Occipital lobe (tissue), 3 donors: ENCODE measurements at places on chromosomes 2 and 18. TPM values are rescaled to one million over a fixed set of nuclear protein-coding genes. Genes with fewer than 3 reads are reported as not detected.

DNA sequence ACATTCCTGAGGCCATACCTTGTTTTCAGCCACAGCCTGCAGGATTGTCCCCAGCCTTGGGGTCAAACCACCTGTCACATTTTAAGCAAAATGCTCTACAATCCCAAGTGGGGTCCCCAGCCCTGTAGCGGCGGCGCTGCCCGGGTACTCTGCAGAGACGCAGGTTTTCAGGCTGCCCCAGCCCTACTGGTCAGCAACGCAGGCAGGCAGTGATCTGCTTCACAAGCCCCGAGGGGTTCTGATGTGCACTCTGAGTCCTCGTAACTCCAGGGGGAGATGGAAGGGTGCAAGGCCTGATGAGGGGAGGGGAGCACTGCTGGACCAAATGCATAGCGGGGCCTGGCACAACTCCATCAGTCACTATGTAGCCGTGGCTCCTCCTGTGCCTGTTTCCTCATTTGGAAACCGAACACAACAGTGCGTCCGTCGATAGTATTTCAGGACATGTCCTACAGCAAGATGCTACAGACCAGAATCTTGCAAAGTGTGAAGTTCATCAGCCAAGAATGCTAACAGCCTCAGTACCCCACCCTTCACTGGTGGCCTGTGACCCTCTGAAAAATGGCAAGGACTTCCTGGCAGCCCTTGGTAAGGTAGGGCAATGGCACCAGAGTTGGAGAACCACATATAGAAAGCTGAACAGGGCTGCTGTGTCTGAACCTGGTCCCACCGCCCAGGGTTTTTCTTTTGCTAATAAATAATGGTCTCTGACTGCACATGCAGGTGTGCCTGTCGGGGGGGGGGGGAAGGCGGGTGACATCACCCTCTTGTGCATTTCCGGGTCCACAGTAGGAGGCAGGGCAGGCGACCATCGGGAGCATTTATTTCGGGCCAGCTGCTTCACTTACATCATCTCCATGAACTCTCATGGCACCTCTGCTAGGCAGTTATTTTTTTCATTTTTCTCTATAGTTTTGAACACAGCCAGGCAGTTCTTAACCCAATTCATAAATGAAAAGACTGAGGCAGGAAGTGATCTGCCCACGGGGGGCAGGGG lies 50.6 kb upstream of the TFCP2L1 start:
- no peak for DNase-seq

GRCh38 chr2:96136129-96136720 lies 2.1 kb downstream of the ASTL start:
- no peak for DNase-seq

DNA sequence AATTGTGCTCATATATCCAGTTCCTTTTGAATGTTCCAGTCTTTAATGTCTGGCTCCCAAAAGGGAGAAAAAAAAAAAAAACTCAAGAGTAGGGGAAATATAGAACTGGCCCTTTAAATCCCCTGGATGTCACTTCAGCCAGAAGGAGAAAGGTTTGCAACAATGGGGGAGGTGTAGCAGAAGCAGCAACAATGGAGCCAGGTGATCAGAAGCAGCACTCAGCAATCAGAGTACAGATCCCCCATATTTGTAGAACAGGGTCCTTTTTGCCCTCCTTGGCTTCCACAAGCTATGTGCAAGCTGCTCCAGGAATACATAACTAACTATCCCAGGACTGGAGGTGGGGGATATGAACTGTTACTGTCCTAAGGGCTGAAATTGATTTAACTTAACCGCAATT lies 25.8 kb upstream of the ZNF397 start:
- no peak for DNase-seq

Gene TUBA4A
- total RNA-seq: 2.7 TPM

DNA sequence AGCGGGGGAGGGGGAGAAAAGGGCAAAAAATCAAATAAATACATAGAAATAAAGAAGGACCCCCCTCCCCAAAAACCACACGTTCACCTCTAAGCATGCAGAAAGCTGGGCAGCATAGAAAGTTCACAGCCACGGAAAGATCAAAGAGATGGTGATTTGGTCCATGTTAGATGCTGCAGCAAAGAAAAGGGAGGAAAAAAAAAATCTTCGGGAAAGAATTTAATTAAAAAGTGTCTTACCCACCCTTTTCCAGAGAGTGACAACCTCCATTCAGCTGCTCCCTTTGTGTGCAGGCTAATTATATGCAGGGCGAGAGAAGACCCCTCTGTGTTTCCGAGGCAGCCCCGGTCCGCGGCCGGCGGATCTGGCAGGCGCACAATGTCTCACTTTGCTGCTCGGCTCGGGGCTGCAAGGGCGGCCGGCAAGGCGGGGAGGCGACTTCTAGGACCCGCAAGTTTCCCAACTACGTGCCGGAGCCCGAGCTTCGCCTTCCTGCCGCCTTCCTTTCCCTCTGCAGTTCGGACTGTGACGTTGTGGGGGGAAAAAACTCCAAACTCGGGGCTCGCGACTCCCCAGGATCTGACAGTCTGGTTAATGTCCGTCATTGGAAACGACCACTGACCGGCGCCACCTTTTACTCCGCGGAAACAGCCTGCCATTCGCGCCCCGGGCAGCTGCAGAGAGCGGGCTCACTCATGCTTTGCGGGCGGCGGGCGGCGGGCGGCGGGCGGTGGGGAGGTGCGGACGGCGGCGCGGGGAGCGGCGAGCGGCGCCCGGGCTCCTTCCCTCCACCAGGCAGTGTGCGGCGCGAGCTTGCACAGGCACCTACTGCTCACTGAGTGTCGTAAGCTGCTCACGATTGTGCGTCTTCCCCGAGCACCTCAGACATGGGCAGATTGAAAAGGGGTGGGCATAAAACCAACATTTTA lies at the start of gene LRRTM1:
TSS of gene LRRTM1 (minus strand) at position 844 of the 929 bp plus-strand sequence. CDS start 933 bp downstream, outside the sequence.
- peak; percentile 57 for DNase-seq

Gene BUB1
- total RNA-seq: 7.8 TPM

Gene ANTXR1
- total RNA-seq: 9.8 TPM

GRCh38 chr2:175571078-175571653 lies 389.7 kb upstream of the ATP5MC3 start:
- DNase-seq: no peak
